Activated CD8-positive, alpha-beta memory T cell treated with anti-CD3 and anti-CD28 coated beads, Interleukin-2, amount 10 ng/mL, durations not matched to agents 7 days and 5 days (primary cell): ENCODE measurements at places on chromosomes 5 and 9. TPM values are rescaled to one million over a fixed set of nuclear protein-coding genes. Genes with fewer than 3 reads are reported as not detected.

Gene NDUFS4
- 49.7 TPM for total RNA-seq

Gene FAM221B
- total RNA-seq, result not detected

Gene CSF2
- total RNA-seq, result 4.9 TPM

Gene FNIP1
- 25.5 TPM for total RNA-seq

Gene PCDHAC2
- total RNA-seq, result not detected

Gene TIFAB
- total RNA-seq, result not detected

Gene SLC46A2
- not detected for total RNA-seq

- no peak overlapping the region for H3K27ac ChIP-seq
- no peaks in the 10 kb centered on the region for H3K4me1 ChIP-seq
- H3K27me3 ChIP-seq, result peaks cover 27% of the 10 kb centered on the region
- no peaks in the 10 kb centered on the region for H3K36me3 ChIP-seq
Measured at GRCh38 chr5:134063188-134063820, 51.2 kb upstream of the TCF7 start.

DNA sequence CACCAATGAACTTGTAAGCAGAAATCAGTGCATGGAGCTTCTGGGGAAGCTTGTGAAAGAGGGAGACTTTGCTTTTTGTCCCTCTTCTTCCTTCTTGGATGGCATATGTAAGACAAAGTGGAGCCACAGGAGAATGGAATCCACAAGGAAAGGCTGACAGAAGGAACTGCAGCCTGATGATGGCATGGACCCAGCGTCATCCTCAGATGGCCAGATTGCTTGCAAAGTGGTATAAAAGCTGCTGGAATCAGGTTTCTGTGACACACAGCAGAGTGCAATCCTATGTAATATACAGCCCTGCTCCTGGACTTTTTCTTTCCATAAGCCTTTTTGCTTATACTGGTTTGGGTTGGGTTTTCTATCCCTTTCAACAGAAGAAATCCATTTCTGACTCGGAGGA, 31.4 kb upstream of the SPARC start:
- no peak overlapping the region for H3K27ac ChIP-seq
- no peak overlapping the region for H3K4me3 ChIP-seq
- peaks cover 17% of the 10 kb centered on the region for H3K4me1 ChIP-seq
- H3K36me3 ChIP-seq, result no peaks in the 10 kb centered on the region
- DNase-seq, result no peak

- H3K36me3 ChIP-seq, result no peaks in the 10 kb centered on the region
- DNase-seq, result no peak
- H3K27ac ChIP-seq, result no peak overlapping the region
- H3K27me3 ChIP-seq, result no peaks in the 10 kb centered on the region
- H3K4me1 ChIP-seq, result no peaks in the 10 kb centered on the region
Measured at GRCh38 chr5:168177831-168178450, 113.5 kb upstream of the WWC1 start.

DNA sequence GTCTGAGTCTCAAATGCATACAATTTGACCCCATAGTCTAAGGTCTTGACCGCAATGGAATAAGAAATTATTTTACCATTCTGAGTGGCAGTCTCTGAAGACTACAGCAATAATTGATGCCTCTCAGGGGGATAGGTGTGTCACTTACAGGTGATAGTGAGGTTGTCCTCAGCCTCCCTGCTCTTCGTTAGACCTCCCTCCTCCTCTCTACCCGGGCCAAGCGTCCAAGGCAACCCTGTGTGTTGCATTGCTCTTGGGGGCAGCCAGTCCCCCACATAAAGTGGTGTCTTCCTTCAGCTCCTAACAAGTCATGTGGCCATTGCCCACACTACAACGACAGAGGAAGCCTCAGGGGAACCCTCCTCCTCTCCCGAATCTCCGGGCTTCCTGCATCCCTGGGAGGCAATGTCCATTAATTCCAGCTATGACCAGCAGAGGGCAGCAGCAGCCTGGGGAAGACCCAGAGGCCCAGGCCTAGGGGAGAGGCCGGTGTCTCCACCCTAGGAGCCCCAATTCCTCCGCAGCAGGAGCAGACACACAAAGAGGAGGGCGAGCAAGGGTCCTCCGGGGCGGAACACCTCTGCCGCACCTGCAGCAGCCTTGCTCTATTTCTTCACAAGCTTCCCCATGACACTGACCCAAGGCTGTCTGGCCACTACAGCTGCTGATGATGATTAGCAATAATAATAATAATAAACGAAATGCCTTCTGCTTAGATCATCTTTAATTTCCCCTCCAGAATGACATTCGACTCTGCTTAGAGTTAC, 134.8 kb downstream of the KCNIP1 start:
- no peak overlapping the region for H3K4me3 ChIP-seq
- no peak overlapping the region for H3K27ac ChIP-seq
- H3K36me3 ChIP-seq, result no peaks in the 10 kb centered on the region
- peak; percentile 76 for DNase-seq

GRCh38 chr5:148687427-148687826, 33.1 kb upstream of the HTR4 start:
- no peak overlapping the region for H3K27ac ChIP-seq
- no peak overlapping the region for H3K4me3 ChIP-seq
- no peaks in the 10 kb centered on the region for H3K36me3 ChIP-seq

DNA sequence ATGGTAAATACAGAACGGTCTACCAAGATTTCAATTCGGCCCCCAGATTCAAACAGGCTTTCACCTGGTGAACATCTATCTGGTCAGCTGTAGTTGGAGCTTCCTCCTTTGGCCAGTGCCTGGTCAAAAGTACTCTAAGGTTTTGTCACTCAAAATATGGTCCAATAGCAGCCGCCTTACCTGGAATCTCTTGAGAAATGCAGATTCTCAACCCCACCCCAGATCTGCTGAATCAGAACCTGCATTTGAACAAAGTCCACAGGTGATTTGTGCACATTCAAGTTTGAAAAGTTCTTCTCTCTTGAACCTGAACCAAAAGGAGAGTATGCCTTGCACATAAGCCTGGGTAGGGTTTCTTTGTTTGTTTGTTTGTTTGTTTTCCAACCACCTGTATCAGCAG, 17.6 kb upstream of the WHRN start:
- H3K36me3 ChIP-seq, result peaks cover 3% of the 10 kb centered on the region
- peaks cover 39% of the 10 kb centered on the region for H3K27me3 ChIP-seq
- H3K27ac ChIP-seq, result no peak overlapping the region
- peaks cover 8% of the 10 kb centered on the region for H3K4me1 ChIP-seq
- DNase-seq, result no peak
- no peak overlapping the region for H3K4me3 ChIP-seq

- H3K27me3 ChIP-seq, result no peaks in the 10 kb centered on the region
- no peaks in the 10 kb centered on the region for H3K4me1 ChIP-seq
Measured at GRCh38 chr9:107049803-107050184, 186.8 kb downstream of the ZNF462 start.

DNA sequence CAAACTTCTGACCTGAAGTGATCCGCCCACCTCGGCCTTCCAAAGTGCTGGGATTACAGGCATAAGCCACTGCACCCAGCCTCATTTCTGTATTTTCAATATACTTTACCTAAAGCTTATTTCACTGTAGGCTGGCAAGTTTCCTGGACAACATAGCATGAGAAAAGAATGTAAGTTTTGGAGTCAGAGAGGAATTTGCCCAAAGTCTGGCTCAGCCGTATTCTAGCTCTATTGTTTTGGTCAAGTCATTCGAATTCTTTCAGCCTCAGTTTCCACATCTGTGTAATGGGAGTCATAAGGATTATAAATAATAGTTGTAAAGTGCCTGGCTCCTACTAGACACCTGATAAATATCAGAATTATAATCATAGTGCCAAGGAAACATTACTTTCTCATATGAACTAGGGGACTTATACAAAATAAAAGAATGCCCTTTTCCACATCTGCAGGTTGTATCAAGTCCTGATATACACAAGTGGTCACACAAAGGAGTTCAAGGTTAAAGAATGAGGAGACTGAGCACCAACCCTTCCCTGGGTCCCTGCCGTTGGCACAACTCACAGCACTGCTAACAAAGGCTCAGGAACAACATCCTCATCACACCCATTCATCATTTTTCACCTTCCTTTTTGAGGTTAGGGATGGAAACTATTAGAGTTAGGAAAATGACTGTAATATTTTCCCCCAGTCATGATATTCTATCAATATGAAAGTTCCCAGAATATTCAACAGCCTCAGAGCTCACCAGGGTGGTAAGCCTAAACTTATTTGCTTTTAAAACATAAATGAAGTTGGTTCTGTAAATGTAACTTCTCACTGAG, 34.6 kb upstream of the RAI14 start:
- H3K27me3 ChIP-seq, result no peaks in the 10 kb centered on the region
- no peak overlapping the region for H3K27ac ChIP-seq
- no peaks in the 10 kb centered on the region for H3K4me1 ChIP-seq
- H3K36me3 ChIP-seq, result no peaks in the 10 kb centered on the region
- no peak overlapping the region for H3K4me3 ChIP-seq

- H3K36me3 ChIP-seq, result peaks cover 11% of the 10 kb centered on the region
- peaks cover 3% of the 10 kb centered on the region for H3K4me1 ChIP-seq
- H3K4me3 ChIP-seq, result no peak overlapping the region
- H3K27me3 ChIP-seq, result no peaks in the 10 kb centered on the region
Measured at GRCh38 chr5:143723159-143723558, 88.8 kb upstream of the HMHB1 start.

DNA sequence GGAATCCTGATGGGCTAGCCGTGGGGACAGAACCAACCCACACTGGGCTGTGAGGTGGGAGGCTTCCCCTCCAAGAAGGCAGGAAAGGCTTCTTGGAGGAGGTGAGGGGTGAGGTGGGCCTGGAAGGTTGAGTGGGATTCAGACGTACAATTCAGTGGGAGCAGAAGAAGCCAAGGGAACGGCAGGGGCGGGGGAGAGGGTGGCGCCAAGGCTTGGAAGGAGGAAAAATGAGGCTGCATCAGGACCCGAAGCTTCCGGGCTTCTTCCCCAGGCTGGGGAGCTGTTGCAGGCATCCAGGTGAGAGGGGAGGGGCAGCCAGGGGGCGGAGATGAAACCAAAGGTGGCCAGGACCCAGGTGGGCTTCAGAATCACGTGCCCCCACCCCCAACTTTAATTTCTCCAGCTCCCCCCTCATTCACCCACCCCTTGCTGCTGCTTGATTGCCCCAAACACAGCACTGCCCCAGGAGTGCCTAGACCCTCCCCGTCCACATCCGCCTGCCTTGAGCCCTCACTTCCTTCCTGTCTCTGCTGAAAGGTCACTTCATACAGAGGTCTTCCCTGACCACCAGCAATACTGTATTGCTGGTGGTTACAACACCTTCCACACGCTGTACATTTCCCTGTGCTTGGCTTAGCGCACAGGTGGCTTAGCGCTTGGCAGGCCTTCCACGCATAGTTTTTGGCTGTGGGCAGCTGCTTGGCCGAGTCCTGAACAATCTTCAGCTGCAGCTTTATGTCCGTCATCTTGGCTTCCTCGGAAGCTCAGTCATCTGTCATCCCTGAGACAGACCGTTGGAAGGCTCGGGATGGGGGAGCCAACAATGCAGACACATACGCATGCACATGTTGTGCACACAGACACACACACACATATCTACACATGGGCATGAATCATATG, 193.5 kb downstream of the RGS3 start:
- no peak for DNase-seq
- no peaks in the 10 kb centered on the region for H3K36me3 ChIP-seq
- peaks cover 25% of the 10 kb centered on the region for H3K27me3 ChIP-seq
- no peak overlapping the region for H3K4me3 ChIP-seq

GRCh38 chr9:23736293-23736692, 89.7 kb downstream of the ELAVL2 start:
- H3K36me3 ChIP-seq, result no peaks in the 10 kb centered on the region
- no peak for DNase-seq
- no peak overlapping the region for H3K4me3 ChIP-seq

- peak; percentile 57 for DNase-seq
- H3K4me3 ChIP-seq, result no peak overlapping the region
- H3K27me3 ChIP-seq, result no peaks in the 10 kb centered on the region
- H3K27ac ChIP-seq, result no peak overlapping the region
- H3K36me3 ChIP-seq, result no peaks in the 10 kb centered on the region
Measured at GRCh38 chr9:113963017-113963620, 87.0 kb downstream of the ZNF618 start.

DNA sequence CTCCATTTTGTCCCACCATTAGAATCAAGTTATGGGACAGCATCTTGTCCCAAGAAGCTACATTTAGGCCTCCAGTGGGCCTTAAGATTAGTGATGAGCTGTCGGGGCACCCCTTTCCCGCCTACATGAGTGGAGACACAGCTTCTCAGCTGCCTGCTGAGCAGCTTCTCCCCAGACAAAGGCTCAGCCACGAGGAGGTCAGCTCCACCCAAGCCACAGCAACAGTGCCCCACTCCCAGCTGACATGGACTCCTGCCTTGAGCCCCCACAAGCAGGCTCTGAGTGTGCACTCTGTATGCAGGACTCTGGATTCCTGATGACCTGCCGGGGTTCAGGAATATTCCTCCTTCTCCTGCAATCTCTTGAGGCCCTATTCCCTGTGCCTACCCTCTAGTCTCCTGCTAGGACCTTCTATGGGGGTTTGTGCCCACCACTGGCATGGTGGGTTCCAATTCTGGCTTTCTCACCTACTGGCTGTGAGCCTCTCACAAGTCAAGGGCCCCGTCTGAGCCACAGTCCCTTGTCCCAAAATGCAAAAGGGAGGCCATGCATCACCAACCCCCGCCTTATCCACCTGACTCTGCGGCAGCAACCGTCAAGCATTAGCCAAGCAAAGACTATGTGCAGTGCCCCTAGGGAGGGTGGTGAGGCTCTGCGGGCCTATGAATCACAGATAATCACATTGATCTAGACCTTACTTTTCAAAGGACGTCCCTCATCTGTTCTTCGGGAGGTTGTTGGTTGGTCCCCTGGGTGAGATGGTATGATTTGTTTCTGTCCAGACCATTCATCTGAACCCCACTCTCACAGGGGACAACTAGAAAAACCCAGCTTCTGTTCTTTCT, 269.1 kb downstream of the MED10 start:
- H3K27ac ChIP-seq, result no peak overlapping the region
- H3K4me1 ChIP-seq, result no peaks in the 10 kb centered on the region
- no peaks in the 10 kb centered on the region for H3K36me3 ChIP-seq
- H3K4me3 ChIP-seq, result no peak overlapping the region
- no peak for DNase-seq
